ENCODE measurements at places on chromosomes 13 and 19.

DNA sequence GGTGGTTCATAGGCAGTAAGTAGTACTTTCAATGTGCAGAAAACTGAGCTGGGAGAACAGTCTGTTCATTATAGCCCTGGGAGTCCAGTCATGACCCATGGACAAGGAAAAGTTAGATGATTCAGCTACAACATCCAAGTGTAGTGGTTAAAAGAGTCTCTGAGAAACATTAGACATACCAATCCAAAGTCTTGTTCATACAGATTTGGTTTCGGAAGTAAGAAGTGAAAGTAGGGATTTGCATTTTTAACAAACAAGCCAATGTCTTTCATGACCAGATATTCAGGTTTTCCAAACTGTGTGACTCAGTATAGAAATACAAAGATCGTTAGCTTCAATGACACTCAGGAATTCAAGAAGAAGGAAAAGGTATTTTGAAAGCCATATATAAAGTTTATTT lies 345.3 kb downstream of the SLITRK1 start:
- no peak for DNase-seq

GRCh38 chr19:42270346-42271044 lies 1.4 kb downstream of the CIC start:
- DNase-seq = peak; percentile 70

GRCh38 chr19:38430931-38431330 lies 2.6 kb upstream of the RYR1 start:
- DNase-seq = no peak

DNA sequence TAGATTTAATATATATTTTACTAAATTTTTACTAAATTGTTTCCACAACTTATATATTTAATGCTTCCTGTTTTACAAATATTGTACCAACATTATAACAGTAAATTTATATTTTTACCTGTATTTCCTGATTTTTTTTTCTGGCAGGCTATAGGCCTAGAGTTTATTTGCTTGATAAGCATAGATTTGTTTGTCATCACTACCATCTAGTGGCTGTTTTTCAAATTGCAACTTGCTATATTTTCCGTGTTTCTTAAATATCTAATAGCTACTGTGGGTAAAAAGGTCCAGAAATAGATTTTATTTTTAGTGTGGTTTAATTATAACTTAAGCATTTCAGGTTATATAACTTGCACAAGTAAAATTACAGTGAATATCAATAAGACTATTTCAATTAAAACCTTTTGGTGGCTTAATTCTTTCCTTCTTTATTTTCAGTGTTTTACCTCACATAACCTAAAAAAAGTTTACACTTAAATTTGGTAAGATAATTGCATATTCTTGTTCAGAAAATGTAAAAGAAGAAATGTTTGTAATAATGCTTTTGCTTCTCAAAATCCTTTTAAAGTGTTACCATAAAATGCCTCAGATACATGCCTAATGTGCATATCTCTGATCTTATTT lies 60.6 kb downstream of the NDFIP2 start:
- DNase-seq = no peak

DNA sequence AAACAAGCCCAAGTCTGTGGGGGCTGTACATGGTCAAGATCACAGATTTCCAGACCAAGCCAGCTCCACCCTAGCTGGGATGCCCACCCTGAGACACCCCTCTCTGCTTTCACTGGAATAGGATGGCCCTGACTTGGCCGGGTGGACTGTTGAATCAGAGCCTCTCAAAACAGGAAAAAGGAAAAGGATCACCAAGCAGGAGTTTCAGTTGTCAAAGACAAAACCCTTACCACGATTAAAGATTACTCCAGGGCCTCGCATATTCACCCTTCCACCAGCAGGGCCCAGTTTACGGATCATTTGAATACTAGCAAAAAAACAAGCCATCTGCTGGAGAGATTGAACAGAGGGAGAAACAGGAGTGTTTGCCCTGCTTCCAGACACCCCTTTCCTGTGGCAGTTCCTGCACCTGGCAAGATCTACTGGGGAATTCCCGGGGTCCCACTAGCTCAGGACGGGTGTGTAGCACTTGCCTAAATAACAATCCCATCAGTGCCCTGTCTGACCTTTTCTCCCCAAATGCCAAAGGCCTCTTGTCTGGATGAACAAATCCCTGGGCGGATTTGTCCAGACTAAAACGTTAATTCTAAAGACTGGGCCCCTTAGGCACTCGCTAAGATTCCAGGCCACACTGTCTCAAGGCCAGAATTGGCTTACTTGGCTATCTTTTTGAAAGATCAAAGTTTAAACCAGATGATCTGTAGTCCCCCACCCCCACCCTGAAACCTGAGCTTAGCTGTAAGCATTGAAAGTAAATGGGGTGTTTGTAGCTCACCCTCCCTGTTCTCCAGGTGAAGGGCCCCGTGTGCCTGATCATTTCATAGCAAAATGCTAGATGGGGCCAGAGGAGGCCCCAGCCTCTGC lies 38.4 kb downstream of the ACTN4 start:
- no peak for DNase-seq

DNA sequence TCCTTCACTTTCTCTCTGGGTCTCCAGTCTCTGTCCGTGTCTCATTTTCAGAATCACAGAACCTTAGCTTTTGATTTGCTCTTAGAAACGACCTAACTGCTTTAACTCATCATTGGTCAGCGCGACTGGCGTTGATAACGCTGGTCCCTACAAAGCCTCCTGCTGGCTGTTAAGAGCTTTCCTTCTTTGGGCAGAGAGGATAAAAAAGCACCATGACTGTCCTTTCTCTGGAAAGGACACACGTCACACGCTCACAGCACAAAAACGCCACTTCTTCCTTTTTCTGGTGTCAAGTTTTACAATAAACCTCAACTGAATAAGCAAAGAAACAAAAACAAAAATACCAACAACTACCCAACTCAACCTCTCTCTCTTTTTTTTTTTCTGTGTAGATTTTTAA lies 1.7 kb upstream of the KLK12 start:
- no peak for DNase-seq

GRCh38 chr13:113129921-113130750 lies 7.5 kb downstream of the F10 start:
- no peak for DNase-seq

DNA sequence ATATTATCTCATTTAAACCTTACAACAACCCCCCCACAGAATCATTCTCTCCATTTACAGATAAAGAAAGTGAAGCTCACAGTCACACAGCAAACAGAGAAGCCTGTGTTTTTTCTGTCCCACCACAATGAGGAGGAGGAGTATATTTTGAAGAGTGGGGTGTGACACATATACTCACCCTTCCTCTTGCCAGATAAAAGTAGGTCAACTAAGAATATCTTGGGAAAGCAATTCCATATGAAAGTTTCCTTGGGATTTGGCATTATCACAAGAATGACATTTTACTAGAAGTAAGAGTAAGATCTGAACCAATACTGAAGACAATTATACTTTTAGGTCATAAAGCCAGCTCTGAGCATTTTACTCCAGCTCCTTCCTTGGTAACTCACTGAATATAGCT lies 287.5 kb upstream of the HTR2A start:
- DNase-seq = no peak

- no peak for DNase-seq
Observed at GRCh38 chr13:34941436-34941834, 635 bp upstream of the NBEA start.

DNA sequence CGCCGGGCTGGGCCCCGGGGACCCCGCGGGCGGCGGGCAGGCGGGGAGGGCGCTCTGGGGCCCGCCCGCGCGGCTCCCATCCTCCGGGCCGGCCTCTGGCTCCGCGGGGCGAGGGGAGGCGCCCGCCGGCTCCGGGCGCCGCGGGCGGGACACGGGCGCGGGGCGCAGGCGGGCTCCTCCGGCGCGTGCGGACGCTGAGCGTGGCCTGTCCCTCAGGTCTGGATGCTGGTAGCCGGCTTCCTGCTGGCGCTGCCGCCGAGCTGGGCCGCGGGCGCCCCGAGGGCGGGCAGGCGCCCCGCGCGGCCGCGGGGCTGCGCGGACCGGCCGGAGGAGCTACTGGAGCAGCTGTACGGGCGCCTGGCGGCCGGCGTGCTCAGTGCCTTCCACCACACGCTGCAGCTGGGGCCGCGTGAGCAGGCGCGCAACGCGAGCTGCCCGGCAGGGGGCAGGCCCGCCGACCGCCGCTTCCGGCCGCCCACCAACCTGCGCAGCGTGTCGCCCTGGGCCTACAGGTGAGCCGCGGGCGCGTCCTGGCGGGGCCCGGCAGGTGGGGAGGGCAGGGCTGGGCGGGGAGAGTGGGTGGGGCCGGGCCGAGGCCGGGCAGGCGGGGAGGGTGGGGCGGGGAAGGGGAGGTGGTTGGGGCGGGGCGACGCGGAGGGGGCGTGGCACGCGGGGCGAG lies 420 bp downstream of the IL17D start:
- peak; percentile 61 for DNase-seq

DNA sequence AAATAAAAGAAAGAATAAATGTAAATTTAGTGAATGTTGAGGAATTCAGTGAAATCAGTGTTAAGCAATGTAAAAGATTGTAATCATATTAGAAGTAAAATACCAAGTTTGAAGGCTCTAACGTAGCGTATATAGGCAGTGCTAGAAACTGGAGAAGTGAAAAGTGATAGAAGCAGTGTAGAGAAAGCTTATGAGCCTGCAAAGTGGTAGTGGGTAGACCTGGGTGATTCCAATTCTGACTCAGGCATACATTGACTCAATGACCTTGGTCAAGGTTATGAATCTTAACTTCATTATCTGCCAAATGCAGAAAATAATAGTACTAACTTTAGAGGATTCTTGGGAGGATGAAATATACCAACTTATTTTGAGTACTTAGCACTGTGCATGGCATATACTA lies 4.1 kb downstream of the SLC10A2 start:
- no peak for DNase-seq

DNA sequence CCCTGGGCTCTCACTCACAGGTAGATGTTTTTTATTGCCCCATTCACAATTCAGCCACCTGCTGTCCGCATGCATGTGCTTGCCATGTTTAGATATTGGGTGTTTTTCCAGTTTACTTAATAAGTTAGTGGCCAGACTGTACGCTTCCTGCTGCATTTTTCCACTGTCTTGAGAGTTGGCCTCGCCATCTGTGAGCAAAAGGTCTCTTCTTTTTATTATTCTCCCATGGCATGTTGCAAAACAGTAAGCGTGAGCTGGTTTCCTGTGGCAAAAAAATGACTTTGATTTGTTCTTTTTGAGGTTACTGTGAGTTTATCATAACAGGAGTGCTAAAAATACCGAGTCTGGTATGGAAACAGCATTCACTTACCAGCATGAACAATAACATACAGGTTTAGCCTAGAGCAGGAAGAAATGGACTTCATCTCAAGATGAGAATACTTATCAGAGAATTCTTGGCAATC lies 46.0 kb downstream of the SAE1 start:
- DNase-seq = no peak
